Naive B cell (primary cell): ENCODE measurements at places on chromosomes 7 and 10.

GRCh38 chr10:108597657-108598319 is 1325.5 kb downstream of the XPNPEP1 start:
- no peak for DNase-seq

DNA sequence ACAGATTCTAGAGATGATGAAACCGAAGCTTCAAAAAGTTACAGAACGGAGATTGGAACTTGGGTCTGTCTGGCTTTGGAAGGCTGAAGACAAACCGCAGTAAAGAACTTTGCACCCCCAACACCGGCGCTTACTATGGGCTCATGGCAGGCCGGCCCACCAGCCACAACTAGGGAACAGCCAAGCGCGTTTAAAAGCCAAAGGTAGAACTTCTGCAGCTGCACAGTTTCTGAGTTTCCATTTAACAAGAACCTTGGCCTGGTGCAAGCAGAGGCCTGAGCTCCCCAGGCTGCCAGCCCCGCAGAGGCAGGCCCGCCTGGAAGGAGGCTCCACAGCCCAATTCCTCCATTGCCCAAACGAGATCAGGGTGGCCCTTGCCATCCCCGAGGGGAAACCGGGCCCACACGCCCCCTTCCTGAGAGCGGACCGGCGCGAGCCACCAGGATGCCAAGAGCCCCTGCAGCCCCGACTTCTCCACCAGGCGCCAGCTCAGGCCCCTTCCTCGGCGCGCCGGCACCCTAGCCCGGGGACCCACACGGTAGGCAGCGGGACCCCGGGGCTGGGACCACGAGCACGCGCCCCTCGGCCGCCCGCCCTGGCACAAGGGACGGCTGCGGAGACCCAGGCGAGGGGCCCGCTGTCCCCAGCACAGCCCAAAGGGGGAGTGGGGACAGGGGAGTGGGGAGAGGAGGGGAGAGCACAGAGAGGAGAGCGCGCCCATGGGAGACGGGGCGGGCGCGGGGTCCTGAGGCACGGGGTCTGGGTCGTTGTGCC is 566 bp downstream of the MAD1L1 start:
- peak; percentile 42 for DNase-seq

GRCh38 chr10:68598978-68599770 is 39.0 kb downstream of the TET1 start:
- DNase-seq = no peak

DNA sequence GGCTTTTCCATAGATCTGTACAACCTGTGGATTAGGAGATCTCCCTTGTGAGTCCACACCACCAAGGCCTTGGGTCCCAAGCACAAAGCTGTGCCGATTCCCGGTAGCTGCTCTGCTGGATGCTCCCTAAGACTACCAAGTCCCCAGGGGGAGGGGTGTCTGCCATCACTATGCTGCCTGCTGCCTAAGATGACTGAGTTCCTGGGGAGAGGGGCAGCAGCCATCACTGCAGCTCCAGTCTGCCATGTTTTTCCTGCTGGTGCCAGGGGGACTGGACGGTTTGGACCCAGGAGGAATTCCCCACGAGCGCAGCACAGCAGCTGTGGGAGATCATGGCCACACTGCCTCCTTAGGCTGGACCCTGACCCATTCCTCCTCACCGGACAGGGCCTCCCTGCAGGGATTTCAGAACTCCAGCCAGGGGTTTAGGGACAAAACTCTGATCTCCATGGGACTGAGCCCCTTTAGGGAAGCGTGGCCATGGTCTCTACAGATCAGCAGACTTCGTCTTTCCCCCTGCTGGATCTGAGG is 1049.8 kb downstream of the SORCS1 start:
- DNase-seq = no peak

GRCh38 chr7:4009211-4010060 is 672.7 kb upstream of the FOXK1 start:
- DNase-seq = no peak

GRCh38 chr7:158527038-158527437 is 60.6 kb downstream of the PTPRN2 start:
- no peak for DNase-seq

DNA sequence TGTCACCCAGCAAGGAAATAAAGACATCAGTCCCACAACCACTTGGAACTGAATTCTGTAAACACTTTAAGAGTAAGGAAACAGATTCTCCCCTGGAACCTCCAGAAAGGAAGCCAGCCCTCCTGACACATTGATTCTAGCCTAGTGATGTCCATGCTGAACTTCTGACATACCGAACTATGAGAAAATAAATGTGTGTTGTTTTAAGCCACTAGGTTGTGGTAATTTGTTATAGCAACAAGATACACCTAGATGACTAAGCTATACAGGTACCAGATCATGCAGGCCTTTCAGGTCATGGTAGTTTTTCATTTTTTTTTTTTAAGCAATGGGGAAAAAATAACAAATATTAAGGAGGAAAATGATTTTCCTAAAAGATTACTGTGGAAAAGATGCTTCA is 37.6 kb upstream of the LRRTM3 start:
- no peak for DNase-seq
